ENCODE measurements at places on chromosomes 6 and 20.
A peak's percentile ranks its signal among the peaks of the same experiment; 100 is the strongest.

- no peak for DNase-seq
These were observed 121.0 kb downstream of the UST start for GRCh38 chr6:148867862-148868261.

GRCh38 chr6:291697-292505, at the start of gene DUSP22:
Gene DUSP22 (plus strand): TSS chr6:292487. CDS start chr6:292540, 53 bp downstream.
- peak; percentile 36 for DNase-seq

- DNase-seq = no peak
These were observed 737.7 kb downstream of the FRK start for GRCh38 chr6:115323001-115323400.

DNA sequence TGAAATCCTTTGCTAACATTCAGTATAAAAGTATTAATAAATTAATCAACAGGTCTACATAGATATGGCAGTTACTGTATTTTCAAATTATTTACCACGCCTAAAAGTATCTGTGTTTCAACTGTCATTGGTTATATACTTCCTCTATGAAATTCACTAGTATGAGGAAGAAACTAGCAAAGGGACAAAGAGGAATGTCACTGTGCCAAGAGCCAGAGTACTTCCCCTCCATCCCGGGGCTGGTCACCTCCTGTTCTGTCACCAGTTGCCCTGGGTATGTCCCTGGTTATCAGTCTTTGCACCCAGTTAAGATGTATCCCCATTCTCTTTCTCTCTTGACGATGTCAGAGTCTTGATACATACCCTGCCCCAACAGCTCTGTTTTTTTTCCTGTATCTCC, 476.8 kb upstream of the SOX4 start:
- no peak for DNase-seq

DNA sequence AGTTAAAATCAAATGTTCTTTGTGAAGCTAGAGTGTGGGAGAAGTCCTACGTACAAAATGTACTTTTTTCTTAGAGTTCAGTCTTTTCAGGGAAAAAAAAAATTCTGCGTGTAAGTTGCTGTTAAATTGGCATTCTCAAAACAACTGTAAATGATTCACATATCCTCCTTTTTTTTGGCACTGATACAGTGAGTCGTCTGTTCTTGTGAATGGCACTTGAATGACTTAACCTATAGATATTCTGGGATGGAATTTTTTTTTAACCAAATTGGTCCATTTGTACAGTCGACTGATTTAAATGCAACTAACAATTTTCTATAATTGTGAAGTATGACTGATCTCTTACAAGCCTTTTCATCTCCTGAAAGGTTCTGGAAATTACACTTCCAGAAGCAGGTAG, 5.5 kb upstream of the JAG1 start:
- no peak for DNase-seq

GRCh38 chr6:21163110-21163837, 430.3 kb upstream of the SOX4 start:
- no peak for DNase-seq

DNA sequence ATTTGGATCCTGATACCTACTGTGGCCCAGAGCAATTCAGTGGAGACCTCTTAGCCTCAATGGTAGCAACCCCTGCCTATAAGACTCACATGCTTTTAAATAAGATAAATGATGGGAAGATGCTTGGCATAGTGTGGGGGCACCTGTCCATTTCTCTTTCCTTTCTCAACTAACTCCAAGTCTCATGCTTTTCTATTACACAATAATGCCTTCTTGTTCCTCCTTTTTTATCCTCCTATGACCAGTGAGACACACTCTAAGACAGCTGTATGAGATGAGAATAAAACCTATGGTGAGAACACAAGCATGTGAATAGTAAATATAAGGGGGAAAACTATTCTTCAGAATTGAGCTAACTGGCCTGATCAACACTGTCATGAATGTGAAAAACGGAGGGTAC, 147.0 kb upstream of the STXBP5 start:
- no peak for DNase-seq

DNA sequence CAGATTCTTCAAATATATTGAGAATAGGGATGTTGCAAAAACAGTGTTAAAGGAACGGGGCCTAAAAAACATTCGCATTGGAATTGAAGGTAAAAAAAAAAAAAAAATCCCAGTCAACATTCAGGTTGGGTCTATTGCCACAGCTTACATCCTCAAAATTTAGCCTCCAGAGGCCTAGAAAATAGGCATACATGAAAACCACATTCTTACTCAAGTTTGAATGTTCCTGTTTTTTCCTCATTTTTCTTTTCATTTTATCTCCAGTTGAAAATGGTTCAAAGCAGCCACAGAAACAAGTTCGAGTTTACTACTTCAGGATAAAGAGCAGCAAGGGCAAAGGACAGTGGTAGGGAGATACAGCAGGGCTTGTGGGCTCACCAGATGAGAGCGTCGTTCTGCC, 41.9 kb downstream of the KCTD20 start:
- no peak for DNase-seq

DNA sequence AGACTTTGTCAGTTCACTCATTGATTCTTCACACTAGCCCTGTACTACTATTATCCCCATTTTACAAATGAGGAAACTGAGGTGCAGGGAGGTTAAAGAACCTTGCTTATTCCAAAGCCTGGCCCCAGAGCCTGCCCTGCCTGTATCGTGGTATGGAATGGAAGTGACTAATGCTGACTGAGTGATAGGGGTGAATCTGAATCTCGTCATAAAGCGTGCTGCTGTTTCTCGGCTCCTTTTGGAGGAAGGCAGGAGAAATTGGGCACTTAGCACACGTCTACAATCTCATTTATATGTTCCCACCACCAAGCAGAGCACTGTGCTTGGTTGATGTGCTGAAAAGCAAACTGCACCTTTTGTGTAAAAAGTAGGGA, 17.1 kb downstream of the GFRA4 start:
- no peak for DNase-seq

DNA sequence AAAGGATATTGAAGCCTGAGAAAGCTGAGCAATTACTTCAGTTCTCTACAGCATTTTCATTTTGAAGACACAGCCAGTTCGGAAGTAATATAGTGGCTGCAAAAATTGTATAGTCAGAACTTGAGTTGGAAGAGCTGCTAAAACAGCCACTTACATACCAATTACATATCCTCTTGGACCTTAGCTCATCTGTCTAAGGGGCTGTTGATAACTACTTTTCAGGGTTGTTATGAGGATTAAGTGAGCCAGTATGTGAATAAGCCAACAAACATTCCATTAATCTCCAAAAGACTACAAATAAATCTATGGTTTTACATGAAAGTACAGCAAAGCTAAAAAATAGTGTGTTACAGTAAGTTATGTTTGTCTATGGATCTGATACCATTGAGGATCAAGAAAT, 59.7 kb downstream of the TMEM200A start:
- no peak for DNase-seq

GRCh38 chr20:2387180-2387577, 6.5 kb downstream of the TGM6 start:
- peak; percentile 33 for DNase-seq

- no peak for DNase-seq
These were observed 15.1 kb downstream of the TBC1D32 start for GRCh38 chr6:121319112-121319553.

DNA sequence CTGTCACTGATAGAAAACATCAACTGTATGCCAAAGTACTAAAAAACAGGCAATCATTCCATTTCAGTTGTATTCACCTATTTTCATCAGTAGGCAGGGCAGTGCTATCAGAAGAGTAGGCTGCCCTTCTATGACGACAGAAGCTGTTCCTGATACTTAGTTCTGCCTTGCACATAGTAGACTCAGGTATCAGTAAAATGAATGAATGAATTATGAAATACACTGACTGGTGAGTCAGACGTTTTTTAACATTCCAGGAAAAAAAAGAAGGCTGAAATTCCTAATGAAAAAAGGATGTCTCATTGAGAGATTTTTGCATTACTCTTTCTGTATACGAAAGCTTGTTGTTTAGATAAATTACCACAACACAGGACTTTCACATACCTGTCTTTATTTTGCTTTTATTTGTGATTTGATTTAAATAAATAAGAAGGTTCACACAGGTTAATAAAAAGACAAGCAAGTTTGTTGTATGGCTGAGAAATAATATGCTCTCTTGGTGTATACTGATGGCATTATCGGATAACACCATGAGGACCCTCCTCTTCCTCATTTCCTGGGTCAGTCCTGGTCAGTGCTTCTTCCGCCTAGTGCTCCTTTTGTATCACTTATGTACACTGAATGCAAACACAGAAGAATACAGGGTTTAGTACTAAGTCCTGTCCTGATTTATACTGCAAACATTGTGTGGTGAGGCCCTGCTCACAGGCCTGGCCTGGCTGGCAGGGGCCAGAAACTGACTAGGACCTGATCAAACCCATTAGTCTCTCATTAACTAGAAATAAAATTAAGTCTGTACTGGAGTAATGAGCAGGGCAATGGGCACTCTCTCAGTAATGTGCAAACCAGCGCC, 39.4 kb upstream of the SPDEF start:
- DNase-seq = no peak
